ENCODE measurements at places on chromosomes 2 and 18.

GRCh38 chr18:62324181-62324828 lies 805 bp upstream of the TNFRSF11A start:
- no peak for DNase-seq

- DNase-seq: no peak
Measured at GRCh38 chr18:8253944-8254343, 355.3 kb upstream of the RAB12 start.

DNA sequence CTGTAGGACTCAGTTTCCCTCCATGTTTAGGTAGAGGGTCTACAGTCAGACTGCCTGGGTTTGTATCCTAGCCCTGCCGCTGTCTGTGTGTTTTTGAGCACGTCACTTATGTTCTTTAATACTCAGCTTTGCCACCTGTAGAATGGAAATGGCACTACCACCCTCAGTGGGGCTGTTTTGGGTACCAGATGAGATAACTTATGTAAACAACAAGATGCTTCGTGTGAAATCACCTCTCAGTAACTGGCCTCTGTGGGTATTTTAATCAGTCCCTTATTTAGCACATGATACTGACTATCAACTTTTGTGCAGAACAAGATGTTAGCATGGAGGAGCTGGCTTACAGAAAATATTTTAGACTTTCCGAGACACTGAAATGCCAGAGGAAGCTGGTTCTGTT lies 296.0 kb downstream of the LRRTM1 start:
- DNase-seq: no peak

DNA sequence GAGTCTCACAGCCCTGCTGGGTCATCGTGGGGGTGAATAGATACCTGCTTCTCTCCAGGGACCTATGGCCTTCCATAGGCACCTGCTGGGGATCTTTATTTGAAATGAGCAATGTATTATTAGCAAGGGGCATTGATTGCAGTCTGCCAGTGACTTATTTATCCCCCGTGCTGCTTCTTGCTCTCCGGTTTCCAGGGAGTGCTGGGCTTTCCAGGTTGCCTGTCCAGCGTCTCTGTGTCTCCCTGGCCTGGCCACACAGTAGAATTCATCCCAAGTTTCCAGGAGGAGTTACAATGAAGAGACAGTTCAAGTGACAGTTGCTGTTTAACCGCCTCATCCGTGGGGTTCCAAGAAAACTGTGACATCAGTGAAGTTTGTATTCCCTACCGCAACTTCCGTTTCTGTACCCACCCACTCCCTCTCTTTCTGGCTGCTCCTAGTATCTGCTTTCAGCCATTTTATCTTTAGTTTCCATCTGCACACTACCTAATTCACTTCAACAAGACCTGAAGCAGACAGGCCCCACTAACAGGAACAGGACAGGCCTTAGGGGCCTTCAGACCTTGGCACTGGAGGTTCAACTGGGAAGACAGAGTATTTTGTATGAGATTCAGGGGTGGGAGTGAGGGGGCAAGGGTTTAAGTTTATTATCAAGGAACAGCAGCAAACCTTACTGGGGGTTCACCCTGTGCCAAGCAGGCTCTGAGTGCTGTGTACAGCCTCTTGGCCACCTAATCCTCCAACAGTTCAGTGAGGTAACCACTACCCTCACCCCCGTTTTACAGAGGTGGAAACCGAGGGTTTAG lies 134.8 kb downstream of the PRKCE start:
- DNase-seq: no peak

DNA sequence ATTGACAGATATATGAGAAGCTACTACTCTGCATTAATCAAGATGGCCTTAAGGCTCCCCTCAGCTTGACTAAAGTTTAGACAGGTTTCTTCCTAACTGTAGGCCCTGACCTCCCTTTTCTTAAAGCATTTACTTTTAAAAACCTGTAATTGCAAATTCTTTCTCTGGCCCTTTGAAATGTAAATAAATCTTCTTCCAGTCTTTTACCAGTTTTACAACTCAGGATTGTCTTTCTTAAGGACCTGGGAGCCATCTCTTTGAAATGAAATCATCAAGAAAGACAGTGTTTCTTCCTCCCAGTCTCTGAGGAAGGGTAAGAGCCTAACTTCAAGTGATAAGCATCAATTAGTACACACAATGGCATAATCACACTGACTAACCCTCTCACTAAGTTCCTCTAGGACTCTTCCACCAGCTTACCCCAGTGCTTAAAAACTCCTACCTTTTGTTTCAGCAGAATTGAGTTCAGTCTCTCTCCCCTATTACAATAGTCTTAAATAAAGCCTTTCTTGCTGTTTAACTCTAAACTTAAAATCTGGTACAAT lies 58.7 kb upstream of the CDH20 start:
- no peak for DNase-seq

- DNase-seq: no peak
Measured at GRCh38 chr2:69169655-69170389, 156.8 kb downstream of the ANTXR1 start.

GRCh38 chr18:12246849-12247808 lies 7.0 kb upstream of the CIDEA start:
- DNase-seq: no peak

GRCh38 chr2:47069628-47070154 lies 85.4 kb downstream of the STPG4 start:
- no peak for DNase-seq

All from stimulated activated CD4-positive, alpha-beta T cell treated with anti-CD3 and anti-CD28 coated beads, Interleukin-12 subunit alpha, Interleukin-12 subunit beta, amount 100 ng/mL, for 24 hours (primary cell).